ENCODE measurements at places on chromosomes 5 and 9.

DNA sequence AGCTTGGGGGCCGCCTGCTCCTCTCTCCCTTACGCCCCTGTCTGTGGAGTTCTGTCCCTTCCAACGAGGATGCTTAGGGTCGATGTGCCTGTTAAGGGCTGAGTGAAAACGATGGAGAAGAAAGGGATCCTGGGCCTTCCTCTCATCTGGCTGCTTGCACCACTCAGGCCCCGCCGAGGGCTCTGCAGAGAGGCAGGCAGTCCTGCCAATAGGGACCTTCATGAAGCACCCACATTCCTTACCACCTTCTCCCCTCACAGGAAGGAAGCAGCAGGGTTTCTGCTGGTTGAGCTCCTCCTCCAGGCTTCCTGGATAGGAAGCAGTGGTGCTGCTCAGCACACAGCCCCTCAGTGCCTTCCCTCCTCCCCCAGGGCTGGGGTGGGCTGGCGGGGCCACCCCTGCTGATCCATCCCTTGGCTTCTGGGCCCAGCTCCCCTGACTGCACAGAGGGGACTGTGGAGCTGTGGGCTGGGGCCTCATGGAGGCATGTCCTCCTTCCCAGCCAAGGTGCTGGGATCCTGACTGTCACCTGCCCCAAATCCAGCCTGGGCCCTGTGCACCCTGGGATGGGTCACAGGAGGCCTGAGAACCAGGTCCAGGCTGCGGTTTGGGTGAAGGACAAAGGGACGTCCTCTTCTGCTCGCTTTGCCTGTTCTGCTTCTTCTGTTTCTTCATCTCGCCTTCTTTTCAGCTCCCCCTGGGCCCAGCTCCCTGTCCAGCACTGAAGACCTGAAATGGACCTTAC lies 50.5 kb downstream of the AHRR start:
- DNase-seq = no peak

GRCh38 chr5:93322974-93323860 lies 257.8 kb downstream of the NR2F1-AS1 start:
- no peak for DNase-seq

- no peak for DNase-seq
These were observed 59.8 kb downstream of the TNC start for GRCh38 chr9:115058175-115058574.

DNA sequence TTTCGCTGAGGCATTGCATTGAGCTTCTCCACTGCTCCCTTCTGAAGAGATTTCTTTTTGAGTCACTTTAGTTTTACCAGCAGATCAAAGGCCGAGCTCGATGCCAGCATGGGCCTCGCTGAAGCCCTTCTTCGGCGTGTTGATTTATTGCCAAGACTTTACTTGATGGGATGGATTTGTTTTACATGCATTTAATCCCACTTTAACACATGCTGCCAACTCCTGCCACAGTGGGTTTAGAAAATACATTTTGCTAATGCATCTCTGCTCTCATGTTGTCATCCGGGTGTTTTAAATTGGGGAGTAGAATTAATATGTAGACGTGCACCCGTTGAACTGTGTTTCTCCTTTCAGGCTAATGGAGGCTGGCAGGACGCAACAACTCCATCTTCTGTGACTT lies 218.3 kb downstream of the PBX3 start:
- no peak for DNase-seq

DNA sequence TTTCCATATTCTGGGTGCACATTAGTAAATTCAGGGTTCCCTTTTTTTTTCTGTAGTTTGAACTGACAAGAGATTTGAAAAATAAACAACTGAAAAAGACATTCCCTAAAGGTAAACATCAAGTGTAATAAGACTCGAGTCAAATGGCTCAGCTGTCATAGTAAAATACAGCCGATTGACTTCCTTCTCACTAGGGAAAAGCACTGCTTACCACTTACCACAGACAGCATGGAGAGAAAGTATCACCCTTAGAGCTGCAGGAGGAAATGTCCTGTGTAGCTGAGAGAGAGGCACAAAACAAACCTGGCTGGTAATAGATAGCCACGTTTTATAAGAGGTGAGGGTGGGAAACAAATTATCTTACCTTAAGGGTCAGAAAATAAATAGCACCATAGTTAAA lies 12.1 kb upstream of the DMAC1 start:
- DNase-seq = no peak

- no peak for DNase-seq
These were observed 33.4 kb upstream of the TRIO start for GRCh38 chr5:14109771-14110170.

DNA sequence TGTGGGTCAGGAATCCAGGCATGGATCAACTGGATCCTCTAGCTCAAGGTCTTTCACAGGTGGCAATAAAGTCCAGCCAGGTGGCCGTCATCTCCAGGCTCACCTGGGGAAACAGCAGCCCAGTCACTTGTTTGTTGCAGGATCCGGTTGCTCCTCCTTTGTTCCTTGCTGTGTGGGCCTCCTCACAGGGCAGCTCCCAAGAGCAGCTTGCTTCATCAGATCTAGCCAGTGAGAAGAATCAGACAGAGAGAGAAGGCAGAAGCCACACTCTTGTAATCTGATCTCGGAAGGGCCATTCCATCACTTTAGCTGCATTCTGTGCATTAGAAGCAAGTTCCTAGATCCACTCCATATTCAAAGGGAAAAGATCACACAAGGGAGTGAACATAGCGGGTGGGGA lies 3.2 kb upstream of the HSD17B3 start:
- no peak for DNase-seq

GRCh38 chr5:60886158-60886557 lies 42.1 kb upstream of the ELOVL7 start:
- no peak for DNase-seq

DNA sequence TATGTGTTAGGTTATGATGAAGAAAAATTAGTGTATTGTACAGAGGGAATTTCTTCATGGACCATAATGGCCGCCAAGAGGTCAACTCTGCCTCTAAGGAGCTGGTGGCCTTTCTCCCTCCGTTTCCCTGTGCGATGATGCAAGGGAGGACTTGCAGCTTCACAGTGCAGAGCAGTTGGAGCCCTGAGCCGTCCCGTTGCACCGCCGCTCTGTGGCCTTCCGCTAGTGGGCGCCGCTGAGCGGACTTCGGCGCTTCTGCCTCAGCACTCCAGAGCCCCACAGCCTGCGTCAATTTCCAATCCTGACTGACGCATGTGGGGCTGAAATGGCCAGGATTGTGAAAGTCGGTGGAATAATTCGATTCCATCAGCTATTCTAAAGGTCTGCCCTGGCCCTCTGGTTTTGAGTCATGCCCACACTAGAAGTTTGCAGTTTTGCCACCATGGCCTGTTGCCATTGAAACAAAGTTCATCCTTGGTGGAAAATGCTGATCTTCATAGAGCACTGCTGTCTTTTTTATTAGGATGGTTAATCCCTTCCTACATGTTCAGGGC lies 22.7 kb upstream of the LECT2 start:
- DNase-seq = peak; percentile 3

- no peak for DNase-seq
These were observed 84.1 kb downstream of the TLE1 start for GRCh38 chr9:81605170-81605670.

DNA sequence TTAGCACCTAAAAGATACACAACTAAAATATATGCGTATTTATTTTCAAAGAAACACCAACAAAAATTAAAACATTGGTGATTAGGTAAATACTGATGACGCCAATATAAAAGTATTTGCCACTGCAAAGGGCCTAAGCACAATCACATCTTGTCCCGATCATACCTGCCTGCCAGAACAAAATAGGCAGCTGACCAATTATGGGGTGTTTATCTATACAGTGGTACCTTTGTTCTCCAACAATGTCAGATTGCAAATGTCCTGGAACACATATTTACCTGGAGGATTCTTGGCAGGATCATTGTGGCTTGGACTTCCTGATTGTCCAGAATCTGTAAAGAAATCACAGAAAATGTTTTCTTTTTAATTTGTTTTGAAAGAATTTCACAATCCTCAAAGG lies 134.5 kb downstream of the NFIB start:
- DNase-seq = no peak

DNA sequence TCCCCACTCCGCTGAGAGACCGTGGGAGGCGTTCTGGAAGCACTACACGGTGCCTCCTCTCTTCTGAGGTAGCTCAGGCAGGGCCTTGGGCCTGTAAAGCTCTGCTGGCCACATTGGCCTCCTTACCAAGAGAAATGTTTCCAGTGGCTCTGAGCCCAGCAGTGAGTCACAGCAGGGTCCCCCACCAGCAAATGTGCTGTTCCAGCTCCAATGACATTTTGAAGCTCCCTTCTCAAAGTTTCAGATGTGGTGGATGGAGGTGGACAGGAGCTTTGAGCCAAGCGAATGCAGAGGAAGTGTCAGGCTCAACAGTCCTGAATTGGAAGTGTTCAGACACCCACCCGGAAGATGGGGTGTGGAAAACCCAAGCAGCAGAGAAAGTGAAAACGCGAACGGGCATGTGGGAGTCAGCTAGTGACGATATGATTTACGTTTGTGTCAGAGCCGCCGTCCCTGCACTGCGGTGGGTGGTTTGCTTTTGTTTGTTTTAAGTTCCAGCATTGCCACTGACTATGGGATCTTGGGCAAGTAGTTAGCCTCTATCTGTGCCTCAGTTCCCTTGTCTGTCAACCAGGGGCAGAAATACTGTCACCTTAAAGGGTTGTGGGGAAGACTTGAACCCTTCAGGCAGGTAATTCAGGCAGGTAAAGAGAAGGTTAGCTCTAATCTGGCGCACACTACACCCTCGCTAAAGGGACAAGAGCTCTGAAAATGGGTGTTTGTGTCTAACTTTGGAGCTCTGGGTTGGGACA lies 38.2 kb downstream of the C5orf15 start:
- DNase-seq = peak; percentile 25

GRCh38 chr5:21085791-21086190 lies 1097.8 kb upstream of the CDH18 start:
- no peak for DNase-seq

DNA sequence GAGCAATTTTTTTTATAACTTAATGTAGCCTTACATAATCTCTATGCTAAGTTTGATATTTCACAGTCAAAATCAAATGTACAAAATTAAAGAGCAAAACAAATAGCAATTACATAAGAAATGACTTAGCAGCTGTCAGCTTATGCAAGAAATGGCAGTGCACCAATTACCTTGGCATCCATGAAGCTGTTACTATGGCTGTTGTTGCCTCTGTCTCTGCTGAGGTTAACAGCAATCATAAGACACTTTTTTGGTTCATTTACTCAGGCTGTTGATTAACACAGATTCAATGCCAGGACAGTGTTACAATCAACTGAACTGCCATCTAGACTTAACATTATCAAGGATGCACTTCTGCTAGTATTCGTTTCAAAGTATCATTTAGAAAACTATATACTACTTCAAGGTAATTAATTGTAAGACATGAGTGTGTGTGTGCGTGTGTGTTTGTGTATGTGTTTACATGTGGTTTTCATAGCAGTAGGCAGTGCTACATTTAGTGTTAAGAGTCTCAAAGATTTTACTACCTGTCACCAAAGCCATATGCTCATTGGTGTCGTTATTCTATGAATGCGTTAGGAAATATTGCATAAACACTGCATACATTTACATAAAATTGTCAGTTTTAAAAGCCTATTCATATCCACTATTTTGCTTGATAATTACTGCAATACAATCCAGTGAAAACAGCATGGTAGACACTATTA lies 1084.2 kb upstream of the COX7C start:
- no peak for DNase-seq

DNA sequence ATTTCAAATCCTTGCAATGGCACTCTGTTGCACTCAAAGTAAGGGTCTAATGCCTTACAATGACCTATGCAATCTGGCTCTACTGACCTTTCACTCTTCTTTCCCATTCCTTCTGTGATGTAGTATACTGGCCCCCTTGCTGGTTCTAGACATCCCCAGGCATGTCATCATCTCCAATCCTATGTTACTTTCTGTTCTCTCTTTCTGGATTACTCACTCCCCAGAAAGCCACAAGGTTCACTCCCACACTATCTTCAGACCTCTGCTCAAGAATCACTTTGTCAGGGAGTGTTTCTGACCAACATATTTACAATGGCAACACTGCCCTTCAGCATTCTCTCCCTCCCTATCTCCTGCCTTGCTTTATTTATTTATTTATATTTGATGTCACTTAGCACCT lies 802.2 kb upstream of the WWC1 start:
- DNase-seq = no peak
